Caki2 (cell line): ENCODE measurements at places on chromosomes 4 and X.

DNA sequence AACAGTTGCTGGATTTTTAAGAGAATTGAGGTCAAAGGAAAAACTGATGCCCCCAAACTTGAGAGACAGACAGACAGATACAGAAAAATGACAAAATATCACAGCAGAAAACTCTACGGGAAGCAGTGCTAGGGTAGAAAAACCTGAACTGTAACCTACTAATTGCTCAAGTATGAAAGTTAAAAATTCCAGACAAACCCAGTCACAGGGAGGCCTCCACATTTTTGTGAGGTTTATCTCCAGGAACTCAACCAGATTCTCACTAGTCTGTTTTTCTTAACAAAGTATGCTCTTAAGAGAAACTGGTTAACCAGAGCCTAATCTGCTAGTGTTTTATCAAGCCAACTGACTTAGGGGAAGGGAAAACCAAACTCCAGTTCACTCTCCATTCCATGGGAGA, 19.9 kb upstream of the PPP3CA start:
- DNase-seq: peak; percentile 10

GRCh38 chr4:170388255-170388654, 298.5 kb upstream of the AADAT start:
- no peak for DNase-seq

- no peak for DNase-seq
Observed at GRCh38 chrX:115192244-115192700, 3.1 kb downstream of the RBMXL3 start.

GRCh38 chrX:154540897-154541535, 5.6 kb downstream of the G6PD start:
- peak; percentile 61 for DNase-seq

DNA sequence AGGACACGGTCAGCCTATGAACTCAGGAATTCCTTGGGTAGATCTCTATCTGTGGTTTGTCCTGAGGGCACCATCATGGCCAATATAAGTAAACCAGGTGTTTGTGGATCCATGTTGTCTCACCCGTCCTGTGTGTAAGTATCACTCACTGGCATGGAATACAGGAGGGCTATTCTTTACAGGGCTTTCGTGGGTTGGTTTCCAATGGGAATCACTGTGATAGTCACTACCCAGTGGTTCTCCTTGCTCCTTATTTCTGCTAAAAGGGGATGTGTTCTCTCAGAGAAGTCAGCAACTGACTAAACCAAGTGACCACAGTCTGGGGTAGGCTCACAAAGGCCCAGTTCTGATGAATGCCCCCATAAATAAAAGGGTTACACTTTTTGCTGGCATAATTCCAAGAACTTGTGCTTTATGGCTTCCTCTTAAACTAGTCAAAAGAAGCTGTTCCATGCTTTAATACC, 236.7 kb upstream of the JADE1 start:
- DNase-seq: peak; percentile 33
